Nucleus accumbens (tissue), 56 donors: ENCODE measurements at places on chromosomes 3 and 15.

GRCh38 chr15:81146006-81146405, 11.9 kb downstream of the CFAP161 start:
- no peak for DNase-seq

DNA sequence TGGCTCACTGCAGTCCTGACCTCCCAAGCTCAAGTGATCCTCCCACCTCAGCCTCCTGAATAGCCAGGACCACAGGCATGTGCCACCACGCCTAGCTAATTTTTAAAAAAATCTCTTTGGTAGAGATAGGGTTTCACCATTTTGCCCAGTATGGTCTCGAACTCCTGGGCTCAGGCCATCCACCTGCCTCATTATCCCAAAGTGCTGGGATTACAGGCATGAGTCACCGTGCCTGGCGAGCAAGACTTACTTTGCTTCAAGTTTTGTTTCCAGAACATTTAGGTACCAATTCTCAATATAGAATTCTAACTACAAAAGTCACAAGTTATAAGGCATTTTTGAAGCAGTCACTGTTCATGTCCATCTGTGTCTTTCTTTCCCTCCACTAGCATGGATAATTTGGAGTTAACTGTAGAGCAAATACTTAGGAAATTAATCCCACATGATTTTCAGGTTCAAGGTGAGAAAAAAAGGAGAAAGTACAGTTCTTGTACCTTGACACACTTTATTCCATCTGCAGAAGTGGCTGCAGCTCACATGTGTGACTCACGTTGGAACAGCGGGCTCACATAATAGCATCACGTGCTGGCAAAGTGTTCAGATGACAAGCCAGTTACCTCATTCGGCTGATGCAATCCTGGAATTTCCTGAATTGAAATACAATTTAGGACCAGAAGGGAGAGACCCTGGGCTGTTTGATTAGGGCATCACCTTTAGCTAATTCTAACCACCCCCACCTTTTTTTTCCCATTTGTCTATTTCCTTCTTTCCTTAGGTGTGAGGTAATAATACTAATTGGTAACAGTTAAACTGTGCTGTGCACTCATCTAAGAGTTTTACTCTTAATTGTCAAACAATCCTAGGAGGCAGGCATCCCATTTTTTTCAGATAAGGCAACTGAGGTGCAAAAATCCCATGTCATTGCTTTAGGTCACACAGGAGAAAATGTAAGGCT, 46.9 kb upstream of the NEDD4 start:
- DNase-seq = no peak

- DNase-seq = no peak
Observed at GRCh38 chr3:191959876-191960413, 499.0 kb downstream of the PYDC2 start.

- peak; percentile 30 for DNase-seq
Observed at GRCh38 chr3:13011573-13012220, 61.5 kb downstream of the IQSEC1 start.

DNA sequence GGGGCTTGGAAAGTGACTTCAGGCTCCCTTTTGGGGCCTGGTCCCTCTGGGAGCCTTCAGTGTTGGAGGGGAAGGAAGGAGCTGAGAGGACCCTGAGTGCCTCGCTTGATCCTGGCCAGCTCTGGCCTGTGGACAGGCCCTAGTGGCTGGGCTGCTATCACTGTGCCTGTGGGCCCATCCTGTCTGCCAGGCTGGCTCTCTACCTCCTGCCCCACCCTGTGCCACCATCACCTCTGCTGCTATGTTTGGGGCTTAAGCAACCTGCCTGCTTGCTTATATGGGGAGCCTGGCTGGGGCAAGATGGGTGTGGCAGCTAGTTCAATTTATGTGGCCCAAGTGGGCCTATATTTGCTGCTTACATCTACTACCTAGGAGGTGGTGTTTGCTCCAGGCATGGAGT, 7.1 kb downstream of the TEX264 start:
- DNase-seq = no peak

DNA sequence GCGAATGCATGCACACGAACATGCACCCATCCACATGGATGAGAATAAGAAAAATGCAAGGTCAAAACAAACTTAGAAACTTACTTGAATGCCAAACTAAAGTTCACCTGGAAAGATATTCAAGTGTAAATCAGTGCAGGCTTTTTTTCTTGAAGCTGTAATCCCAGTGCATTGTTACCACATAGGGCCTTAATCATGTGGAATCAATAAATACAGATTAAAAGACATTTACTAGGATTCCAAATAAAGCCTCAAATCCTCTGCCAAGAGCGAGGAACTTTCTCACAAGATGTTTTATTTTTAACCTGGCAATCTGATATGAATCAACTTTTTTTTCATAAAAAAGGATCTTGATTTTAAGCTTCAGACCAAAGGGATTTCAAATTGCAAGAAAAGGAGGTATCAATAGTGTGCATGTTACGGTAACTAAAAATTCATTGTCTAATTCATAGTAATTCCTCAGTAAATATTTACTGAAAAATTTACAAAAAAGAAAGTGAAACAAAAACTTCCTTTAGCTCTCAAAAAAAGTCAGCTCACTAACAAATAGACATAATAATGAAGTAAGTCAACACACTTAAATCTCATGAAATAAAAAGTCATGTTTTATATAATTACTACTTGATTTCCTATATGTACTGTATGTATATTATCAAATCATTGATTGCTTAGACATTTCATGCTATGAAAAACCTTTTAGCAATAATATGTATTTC, 978.6 kb downstream of the PLOD2 start:
- DNase-seq = no peak
